WTC11 (cell line): ENCODE measurements at places on chromosomes 1 and 21. TPM values are rescaled to one million over a fixed set of nuclear protein-coding genes. Genes with fewer than 3 reads are reported as not detected.

DNA sequence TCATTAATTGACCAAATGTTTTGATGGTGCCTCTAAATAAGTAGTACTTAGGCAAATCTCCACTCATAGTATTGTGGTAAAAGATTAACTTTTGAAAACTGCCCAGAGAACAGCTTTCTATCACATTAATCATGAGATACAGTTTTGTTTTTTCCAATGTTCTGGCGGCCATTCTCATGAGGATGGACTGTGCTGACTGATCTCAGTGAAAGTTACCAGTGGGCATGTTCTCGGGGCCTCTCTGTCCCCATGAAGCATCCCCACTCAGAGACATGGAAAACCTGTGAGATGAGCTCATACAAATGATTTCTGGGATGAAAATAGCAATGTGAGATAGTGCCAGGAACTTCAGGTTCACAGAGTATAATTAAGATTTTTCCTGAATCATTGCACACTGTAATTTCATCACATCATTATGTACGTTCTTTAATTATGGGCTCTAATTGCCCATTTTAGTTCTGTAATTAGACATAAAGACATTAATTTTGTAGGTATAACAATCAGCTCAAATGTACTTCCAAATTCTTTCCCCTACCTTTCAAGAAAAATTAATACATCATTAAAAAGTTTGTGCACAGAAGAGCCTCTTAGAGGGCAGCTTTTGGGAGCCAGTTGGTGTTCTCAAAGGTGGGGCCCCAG lies 40.5 kb downstream of the DDR2 start:
- no peak for DNase-seq

Gene BLACAT1
- 5.2 to 9.8 TPM (median 5.3 TPM) in 3 replicates for total RNA-seq

- DNase-seq = peak; percentile 36
Measured at GRCh38 chr1:48249868-48250267, 27.4 kb downstream of the SLC5A9 start.

Gene FALEC
- total RNA-seq = 0.71 to 1.2 TPM (median 1.0 TPM) in 3 replicates

DNA sequence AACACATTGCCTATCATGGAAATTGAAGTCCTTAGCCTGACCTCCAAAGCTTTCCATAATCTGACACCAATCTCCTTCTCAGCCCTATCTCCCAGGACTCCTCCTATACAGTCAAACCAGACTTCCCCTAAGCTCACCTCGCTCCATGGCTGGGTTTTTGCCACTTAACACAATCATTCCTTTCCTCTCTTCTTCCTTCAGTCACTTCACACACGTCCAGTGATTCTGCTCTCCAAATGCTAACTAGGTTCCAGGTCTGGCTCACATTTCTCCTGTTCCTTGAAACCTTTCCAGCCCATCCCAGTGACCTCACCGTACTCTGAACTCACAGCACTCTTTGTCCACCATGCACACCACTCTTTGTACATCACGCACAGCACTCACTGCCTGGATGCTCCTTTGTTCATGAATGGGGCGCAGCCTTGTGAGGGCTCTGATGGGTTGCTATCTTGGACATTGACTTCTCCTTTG lies 98.4 kb downstream of the GLUL start:
- no peak for DNase-seq

Gene LAX1
- total RNA-seq = not detected in 3 replicates

Gene GGPS1
- total RNA-seq = 37.3 to 43.5 TPM (median 39.2 TPM) in 3 replicates

DNA sequence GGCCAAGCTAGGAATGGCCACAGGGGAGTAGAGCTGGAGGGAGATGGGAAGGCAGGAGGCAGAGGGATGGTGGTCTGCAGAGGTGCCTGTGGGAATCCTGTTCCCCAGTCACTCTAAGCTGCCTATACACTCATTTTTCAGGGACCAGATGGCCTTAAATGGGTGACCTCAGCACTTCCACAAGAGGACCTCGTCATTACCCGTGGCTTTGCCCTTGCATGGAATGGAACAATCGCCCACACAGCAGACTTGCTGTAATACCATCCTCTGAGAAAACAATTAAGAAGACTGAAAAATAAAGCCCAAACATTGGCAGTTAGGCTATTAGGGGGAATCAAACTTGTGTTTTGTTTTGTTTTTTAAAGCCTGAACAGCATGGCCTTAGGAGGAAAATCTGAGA lies 12.9 kb upstream of the TNN start:
- DNase-seq = no peak

GRCh38 chr1:58936973-58937372 lies 153.1 kb upstream of the JUN start:
- no peak for DNase-seq

Gene ASCL5
- 0.18 to 0.53 TPM (median 0.31 TPM) in 3 replicates for total RNA-seq

GRCh38 chr1:23367451-23367790 lies 2.2 kb downstream of the ZNF436 start:
- no peak for DNase-seq

DNA sequence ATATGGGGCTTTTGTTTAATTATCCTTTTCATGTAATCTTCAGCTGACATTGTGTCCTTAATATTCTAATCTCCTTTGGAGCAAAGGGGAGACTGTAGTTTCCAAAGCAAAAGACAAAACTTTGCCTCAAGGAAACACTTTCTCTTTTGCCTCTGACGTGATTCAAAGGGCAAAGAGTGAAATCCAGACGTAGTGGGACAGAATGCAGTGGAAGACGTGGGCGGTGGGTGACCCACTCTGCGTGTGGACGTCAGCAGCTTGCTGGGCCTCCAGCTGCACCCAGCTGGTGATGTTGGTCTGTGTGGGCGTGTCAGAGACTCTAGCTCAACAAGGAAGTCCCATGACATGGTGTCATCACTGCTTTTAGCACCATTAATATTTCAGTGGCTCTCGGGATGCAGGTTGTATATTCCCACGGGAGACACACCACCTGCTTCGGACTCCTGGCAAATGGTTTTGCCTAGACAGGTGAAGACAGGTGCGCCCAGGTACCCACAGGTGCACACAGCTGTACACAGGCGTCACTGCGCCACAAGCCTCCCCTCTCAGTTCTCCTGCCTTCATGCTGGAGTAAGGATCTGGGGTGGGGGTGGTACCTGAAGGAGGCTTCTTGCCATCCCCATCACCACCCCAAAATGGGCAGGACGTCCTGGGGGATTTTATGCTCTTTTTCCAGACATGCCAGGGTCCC lies 292.1 kb upstream of the VAMP3 start:
- DNase-seq = no peak

Gene CLCA4
- not detected in 3 replicates for total RNA-seq
